ENCODE measurements at places on chromosomes 2 and 18.

GRCh38 chr2:42562474-42563144 lies 5.8 kb upstream of the MTA3 start:
- DNase-seq = no peak

- no peak for DNase-seq
These were observed 372.3 kb downstream of the CPS1 start for GRCh38 chr2:210928714-210929113.

GRCh38 chr2:56450047-56450446 lies 266.3 kb downstream of the CCDC85A start:
- no peak for DNase-seq

DNA sequence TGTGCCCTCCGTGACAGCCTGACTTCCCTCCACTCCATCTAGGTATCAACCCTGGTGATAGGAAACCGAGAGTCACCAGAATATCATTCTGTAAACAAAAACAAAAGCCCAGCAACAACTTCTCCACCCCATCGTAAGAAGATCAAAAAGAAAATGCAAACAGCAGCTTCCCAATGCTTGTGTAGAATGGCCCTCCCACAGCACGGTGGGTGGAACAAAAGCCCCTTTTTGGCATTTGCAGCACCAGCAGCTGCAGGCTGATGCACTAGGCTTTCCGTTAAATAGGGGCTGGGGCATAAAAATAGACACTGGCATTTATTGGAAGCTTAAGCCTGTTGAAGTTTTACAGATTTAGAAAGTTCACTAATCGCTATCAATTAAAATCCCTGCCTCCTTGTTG lies 513.0 kb downstream of the GALR1 start:
- DNase-seq = no peak

GRCh38 chr18:75923169-75923568 lies 495.7 kb upstream of the SMIM21 start:
- no peak for DNase-seq

- no peak for DNase-seq
These were observed 86.8 kb downstream of the SPRED2 start for GRCh38 chr2:65345631-65346030.

DNA sequence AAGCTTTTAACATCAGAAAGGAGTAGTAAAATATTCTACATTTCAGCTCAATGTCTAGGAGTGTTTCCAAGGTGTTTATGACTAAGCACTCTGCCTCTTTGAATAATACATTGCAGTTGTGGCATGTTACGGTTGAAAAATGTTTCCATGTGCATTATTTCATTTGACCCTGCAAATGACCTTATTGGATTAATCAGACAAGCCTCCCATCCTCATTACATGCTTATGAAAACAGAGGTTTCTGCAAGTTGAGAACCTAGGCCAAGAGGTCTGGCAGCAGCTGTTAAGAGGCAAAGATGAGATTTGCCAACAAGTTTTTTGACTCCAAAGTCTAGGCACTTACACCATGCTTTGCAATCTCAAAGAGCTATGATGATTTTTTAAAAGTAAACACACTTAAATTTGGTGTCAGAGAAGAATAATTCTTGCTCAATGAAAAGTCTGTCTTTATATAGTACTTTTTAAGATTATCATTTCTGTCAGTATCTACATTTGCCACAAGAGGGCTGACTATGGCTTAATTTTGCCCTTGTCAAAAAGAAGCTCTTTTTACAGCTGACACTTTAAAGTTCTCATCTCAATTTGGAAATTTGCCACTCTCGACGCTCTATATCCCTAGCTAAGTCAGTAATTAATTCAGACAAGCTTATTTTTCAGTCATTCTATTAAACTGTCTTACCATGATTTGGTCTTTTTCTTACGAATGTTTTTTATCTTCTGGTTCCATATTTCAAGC lies 260.6 kb downstream of the PAX3 start:
- no peak for DNase-seq
